Right atrium auricular region (tissue), 2 donors: ENCODE measurements at places on chromosomes 3 and 15. TPM values are rescaled to one million over a fixed set of nuclear protein-coding genes. Genes with fewer than 3 reads are reported as not detected.

GRCh38 chr15:74392451-74392830, 25.0 kb upstream of the CYP11A1 start:
- no peak overlapping the region for H3K27ac ChIP-seq
- no peaks in the 10 kb centered on the region for H3K27me3 ChIP-seq
- no peaks in the 10 kb centered on the region for H3K36me3 ChIP-seq
- no peaks in the 10 kb centered on the region for H3K4me1 ChIP-seq
- no peak overlapping the region for H3K4me3 ChIP-seq

DNA sequence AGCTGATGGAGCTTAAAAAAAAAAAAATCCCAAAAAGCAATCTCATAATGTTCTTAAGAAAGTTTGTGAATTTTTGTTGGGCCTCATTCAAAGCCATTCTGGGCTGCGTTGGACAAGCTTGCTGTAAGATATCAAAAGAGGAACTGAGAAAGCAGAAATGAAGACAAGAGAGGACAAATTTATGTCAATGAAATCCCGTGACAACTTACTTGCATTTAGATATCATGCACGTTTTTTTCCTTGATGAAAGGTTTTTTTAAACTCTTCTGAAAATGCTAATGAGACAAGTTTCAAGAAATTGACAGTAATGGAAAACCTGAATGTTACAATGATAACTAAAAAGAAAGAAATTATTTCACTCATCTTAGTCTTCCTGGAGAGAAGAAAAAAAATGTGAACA, 662.9 kb downstream of the SQOR start:
- no peak overlapping the region for H3K27ac ChIP-seq
- no peak for DNase-seq
- H3K36me3 ChIP-seq: no peaks in the 10 kb centered on the region
- no peak overlapping the region for H3K4me3 ChIP-seq

- no peak overlapping the region for H3K4me3 ChIP-seq
- H3K27ac ChIP-seq: no peak overlapping the region
- no peak for DNase-seq
- H3K27me3 ChIP-seq: no peaks in the 10 kb centered on the region
- H3K4me1 ChIP-seq: no peaks in the 10 kb centered on the region
Measured at GRCh38 chr3:123842711-123843110, 41.4 kb downstream of the MYLK start.

Gene SAMMSON
- not detected for total RNA-seq
